ENCODE measurements at places on chromosomes 13 and 19.

- DNase-seq: no peak
Observed at GRCh38 chr19:55289117-55289796, 5.5 kb downstream of the BRSK1 start.

DNA sequence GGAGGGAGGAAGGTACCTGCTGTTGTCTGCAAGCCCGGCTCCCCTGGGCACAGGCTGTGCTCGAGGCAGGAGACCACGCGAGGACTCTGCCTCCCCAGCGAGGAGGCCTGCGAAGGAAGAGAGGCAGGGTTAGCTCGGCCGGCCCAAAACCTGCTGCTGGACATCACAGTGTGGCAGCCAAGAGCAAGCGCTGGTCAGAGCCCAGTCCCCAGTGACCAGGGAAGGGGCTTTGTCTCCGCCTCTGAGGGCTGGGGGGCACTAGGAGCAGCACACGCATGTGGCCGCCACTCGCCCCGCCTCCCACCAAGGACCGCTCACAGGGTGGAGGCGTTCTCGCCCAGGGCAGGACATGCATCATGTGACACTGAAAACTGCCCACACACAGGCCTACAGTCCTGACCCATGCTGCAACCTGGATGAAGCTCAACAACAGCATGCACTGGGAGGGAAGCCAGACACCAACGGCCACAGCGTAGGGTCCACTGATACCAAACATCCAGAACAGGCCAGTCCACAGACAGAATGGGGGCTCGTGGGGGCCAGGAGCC is 8.5 kb downstream of the MIER2 start:
- no peak for DNase-seq

- DNase-seq: no peak
Observed at GRCh38 chr13:95865080-95865615, 188.1 kb downstream of the UGGT2 start.

DNA sequence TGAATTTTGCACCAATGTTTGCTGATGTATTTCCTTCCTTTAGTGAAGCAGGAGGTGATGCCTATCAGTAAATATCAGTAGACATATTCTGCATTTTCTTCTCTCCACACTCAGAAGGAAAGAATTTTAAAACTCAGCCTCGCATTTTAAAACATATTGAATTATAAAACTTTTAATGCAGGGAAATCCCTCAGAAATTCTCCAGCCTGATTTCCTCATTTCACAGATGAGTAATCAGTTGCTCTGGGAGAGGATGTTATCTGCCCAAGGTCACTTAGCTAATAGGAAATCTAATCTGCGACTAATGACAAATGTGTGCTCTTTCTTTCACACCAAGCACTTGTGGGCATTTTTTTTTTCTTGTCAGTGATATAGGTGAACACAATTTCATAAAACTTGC is 320.6 kb downstream of the ITGBL1 start:
- no peak for DNase-seq

- no peak for DNase-seq
Observed at GRCh38 chr13:103810026-103810425, 743.8 kb upstream of the SLC10A2 start.

DNA sequence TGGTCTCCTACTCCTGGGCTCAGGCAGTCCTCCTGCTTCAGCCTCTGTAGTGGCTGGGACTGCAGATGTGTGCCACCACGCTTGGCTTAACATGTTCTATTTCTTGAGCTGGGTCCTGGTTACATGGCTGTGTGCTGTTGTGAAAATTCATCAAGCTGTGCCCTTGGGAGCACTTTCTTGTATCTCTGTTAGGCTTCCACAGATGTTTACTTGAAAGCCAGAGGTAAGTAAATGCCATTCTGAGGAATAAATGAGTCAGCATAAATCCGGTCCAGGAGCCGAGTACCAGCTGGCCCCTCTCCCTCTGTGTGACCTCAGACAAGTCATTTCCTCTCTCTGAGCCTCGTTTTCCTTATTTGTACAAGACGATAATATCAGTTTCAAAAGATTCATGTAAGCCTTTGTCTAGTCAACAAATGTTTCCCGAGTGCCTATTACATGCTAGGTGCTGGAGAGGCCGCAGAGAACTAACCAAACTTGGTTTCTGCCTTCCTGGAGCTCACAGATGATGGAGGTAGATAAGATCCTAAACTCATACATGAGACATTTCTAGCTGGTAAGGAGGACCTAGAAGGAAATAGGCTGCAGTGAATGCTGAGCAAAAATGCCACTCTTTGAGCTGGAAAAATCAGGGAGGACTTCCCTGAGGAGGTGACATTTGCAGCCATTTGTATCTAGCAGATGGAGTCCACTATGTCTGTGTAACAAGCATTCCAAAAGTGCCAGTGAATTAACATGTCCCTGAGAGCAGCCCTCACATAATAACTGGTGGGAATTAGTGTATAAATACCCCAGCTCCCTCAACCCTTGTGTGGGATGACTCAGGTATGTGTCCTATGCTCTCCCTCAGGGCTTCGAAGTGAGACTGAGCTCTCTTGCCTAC is 2.7 kb upstream of the RASAL3 start:
- DNase-seq: peak; percentile 70

DNA sequence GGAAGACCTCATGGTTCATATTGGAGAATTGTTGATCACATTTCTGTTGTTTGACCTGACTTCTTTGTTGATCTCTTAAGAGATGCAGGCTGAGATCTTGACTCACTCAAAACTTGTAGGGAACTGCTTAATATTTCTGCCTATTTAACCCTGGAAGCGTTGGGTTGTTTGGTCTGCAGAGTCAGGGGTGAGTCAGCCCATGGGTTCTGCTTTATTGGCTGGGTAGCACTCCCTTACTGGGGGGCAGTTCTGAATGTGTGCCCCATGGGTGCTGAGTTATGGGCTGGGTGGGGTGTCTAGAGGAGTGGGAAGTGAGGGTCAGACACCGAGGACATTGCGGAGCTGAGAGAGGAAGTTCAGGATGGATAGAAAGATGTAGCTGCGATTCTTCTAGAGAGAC is 87.9 kb downstream of the LRCH1 start:
- DNase-seq: no peak

GRCh38 chr19:6820237-6820636 is 47.7 kb downstream of the VAV1 start:
- no peak for DNase-seq

- no peak for DNase-seq
Observed at GRCh38 chr13:77448689-77449088, 86.8 kb upstream of the SCEL start.

DNA sequence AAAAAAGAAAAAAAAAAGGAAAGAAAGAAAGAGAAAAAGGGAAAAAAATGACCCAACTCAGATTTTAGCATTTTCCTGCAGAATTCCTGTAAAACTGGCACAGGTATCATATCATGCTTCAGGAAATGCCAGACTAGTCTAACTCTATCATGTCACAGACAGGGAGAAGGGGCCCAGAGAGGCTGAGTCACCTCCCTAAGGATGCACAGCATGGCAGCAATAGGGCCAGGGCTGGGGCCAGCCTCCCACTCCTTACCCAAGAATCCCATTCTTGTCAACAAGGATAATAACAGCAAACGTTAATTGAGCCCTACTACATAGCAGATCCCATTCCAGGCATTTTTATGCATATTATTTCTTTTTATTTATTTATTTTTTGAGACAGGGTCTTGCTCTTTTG is 8.5 kb downstream of the GPR4 start:
- no peak for DNase-seq

GRCh38 chr13:111080642-111081041 is 34.5 kb upstream of the ARHGEF7 start:
- DNase-seq: no peak

DNA sequence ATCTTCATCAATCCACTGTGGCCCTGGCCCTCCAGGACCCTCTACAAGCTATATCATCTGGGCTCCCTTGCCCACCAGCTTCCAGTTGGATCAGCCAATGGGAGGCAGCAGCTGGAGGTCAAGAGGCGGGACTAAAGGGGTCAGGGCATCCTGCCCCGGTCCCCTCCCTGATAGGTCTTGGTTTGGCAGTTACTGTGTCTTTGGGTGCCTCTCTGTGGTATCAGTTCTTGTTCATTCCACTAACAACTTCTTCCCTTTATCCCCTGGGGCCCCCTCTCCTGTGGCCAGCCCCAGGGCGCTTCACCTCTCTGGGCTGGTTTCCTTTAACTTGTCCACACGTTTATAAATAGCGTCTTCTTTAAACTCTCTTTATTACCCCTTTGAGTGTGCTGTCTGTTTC is 83.6 kb downstream of the DCT start:
- DNase-seq: no peak

- DNase-seq: peak; percentile 59
Observed at GRCh38 chr19:52941941-52942385, 18.7 kb upstream of the ZNF888 start.

- DNase-seq: no peak
Observed at GRCh38 chr13:48571126-48571913, 38.4 kb upstream of the RCBTB2 start.

DNA sequence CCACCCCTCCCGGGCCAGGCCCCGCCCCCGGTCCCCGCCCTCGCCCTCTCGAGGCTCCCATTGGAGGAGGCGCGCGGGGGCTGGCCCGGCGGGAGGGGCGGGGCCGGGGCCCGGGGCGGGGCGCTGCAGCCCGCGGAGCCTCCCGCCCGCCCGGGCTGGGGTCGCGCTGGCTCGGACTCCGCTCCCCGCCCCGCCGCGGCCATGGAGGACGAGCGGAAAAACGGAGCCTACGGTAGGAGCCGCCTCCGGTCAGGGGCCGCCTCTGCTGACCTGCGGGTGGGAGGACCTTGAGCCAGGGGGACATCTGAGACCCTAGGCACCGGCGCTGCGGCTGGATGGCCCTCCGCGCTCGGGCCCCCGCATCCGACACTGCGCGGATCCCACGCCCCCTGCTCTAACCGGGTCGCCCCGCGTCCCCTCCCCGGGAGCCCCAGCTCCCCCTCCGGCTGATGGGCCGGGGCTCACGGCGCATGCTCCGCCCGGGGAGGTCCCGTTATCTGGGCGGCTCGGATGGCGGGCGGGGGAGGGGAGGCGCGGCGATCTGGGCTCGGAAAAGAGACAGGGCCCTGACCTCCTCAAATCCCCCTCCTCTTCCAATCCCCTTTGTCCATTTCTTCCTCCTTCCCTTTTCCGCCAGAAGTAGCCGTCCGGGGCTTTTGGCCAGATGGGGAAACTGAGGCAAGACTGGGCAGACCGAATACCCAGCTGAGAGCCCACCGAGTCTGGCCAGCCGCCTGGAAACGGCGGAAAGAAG is 15.4 kb upstream of the AP1M2 start:
- DNase-seq: peak; percentile 94

DNA sequence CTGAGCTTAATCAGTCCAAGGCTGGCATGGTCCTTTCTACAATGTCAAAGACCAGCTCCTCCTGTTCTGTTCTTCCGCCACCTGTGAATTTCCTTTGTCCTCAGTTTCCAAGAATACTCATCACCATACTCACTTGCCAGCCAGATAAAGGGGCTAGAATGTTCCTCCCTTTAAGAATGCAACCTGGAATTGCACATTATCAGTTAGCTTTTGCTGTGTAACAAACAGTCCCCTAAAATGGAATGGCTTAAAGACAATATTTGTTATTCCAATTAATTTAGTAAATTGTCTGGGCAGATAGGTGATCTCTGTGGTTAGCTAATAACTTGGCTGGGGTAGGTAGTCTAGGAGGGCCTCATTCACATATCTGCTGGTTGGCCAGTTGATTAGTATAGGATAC is 36.0 kb downstream of the VAV1 start:
- no peak for DNase-seq
